Caki2 (cell line): ENCODE measurements at places on chromosomes 1 and 21. TPM values are rescaled to one million over a fixed set of nuclear protein-coding genes. Genes with fewer than 3 reads are reported as not detected.

The SPRR2F gene
- total RNA-seq, result not detected in 2 replicates

The DUSP10 gene
- total RNA-seq, result 21.7 and 37.5 TPM in 2 replicates

The PGLYRP3 gene
- not detected in 2 replicates for total RNA-seq

The POLR3C gene
- total RNA-seq, result 13.9 and 24.8 TPM in 2 replicates

The TP73 gene
- total RNA-seq, result 4.4 and 5.1 TPM in 2 replicates

- no peak for DNase-seq
These were observed 92.8 kb downstream of the ITPKB start for GRCh38 chr1:226646026-226646869.

DNA sequence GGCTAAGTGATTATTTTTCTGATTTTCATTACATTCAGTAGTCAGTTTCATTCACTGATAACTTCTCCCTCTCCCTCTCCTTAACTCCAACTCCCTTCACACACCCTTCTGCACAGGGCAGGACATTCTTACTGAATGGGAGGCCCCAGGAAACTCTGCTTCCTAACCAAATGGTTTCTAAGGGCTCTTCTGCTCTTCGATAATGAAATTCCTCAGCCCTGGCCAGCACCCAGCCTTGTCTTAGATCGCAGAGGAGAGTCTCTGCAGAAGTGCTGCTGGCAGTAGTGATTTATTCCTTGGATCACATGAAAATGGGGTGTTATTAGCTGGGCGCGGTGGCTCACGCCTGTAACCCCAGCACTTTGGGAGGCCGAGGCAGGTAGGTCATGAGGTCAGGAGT, 16.4 kb downstream of the PLEKHM2 start:
- no peak for DNase-seq

- DNase-seq, result peak; percentile 34
These were observed 24.4 kb upstream of the FGGY start for GRCh38 chr1:59272507-59272906.

DNA sequence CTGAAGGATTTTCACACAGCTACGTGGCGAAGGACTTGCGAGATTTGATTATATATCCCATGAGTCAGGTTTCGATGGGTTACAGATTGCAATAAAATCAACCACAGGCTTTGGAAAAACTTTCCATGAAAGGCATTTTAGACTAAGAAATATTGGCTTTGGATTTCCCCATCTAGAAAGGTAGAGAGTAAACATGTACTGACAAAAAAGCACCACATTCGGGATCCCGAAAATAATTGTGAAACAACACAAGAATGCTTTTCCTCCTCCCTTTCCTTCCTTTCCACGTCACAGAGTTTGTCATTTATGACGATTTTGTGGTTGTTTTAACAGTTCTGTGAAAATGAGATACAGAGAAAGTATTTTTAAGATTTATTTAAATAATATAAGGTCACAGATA, 38.5 kb downstream of the TGFB2 start:
- no peak for DNase-seq

- DNase-seq, result no peak
These were observed 9.4 kb upstream of the RGS13 start for GRCh38 chr1:192626366-192627179.

- no peak for DNase-seq
These were observed 67.3 kb upstream of the WNT4 start for GRCh38 chr1:22210176-22210575.

- DNase-seq, result no peak
These were observed 5.4 kb downstream of the FAM3B start for GRCh38 chr21:41321908-41322495.

DNA sequence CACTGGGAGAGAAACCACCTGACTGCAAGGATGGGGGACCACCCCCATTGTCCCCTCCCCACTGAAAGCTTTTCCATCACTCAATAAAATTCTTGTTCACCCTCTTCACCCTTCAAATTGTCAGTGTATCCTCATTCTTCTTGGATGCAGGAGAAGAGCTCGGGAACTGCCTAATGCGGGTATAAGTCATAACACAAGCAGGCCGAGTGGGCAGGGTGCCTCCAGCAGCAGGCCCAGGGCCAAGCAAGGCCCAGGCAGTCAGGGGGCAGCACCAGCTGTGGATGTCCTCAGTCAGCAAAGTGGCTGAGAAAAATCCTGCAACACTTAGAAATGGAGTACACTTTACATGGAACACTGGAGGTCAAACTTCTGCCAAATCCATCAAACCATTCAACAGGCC, 33.7 kb upstream of the SLC35A3 start:
- no peak for DNase-seq

- DNase-seq, result no peak
These were observed 364.3 kb upstream of the PTBP2 start for GRCh38 chr1:96357141-96357765.

- DNase-seq, result no peak
These were observed 59.5 kb upstream of the WLS start for GRCh38 chr1:68291688-68292384.

DNA sequence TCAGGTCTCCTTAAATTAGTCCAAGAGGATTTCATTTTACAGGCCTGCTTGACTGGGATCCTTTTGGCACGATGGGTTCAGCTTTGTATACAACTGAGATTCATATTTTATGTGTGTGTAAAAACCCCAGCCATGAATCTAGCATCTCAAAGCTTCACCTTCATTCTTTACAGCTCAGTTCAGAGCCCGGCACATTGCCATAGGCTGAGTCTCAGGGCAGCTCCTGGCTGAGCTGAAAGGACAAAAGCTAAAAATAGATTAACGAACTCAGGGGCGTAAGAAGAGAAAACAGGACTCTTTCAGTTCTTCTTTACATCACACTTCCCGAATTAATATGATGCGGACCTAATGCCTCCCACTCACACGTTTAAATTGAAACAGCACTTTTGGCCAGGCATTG, 262.8 kb upstream of the PBX1 start:
- no peak for DNase-seq

DNA sequence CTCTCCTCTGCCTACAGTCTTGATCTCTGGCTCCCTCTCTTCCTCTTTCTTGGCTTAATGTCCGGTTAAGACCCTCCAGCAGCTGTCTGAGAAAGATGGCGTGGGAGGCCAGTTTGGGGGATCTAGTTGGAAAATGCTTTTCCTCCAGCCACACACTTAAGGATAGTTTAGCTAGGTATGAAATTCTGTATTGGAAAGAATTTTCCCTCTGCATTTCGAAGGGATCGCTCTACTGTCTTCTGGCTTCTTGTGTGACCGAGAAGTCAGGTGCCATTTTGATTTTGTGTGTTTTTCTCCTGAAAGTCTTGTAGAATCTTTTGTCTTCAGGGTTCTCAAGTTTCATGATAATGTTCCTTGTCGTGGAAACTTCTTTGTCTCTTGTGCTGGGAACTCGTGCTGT, 28.0 kb downstream of the PRKCZ start:
- no peak for DNase-seq

GRCh38 chr1:41361495-41362356, 492 bp downstream of the FOXO6 start:
- peak; percentile 38 for DNase-seq

GRCh38 chr1:1187938-1188337, 14.3 kb downstream of the TTLL10 start:
- no peak for DNase-seq

DNA sequence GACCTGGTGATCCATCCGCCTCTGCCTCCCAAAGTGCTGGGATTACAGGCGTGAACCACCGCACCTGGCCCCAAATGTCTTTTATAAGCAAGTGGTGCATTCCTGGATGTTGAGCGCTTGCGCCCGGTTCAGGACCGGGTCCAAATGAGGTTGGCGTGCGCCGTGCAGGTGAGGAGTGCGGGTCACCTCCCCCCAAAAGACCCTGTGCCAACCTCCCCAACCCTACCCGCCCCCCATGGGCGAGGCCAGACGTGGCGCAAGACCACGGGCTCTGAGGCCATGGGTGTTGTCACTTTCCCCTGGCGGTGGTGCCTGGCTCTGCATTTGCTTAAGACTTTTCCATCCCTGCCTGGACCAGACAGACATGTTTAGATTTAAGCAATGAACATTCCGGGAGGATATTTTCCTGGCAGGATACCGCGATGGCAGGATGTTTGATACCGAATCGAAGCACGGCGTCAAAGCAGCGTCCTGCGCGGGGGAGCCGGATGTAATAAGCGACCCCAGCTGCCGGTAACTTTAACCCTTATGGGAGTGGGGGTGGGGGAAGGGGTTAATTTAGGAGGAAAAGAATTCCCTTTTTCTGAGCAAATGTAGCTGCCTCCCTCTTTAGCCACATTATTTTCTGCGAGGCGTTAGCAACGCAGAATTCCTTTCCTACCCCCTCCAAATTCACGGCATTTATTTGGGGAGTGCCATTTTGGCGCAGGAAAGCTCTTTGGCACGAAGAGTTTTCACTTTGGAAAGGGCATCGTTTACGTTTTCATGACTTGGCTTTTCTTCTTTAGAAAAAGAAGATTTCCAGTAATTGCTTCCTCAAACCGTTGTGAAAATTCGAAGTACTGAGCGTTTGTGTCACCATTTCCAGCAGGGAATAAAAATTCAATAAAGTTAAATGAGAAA, 27.8 kb upstream of the RNF187 start:
- no peak for DNase-seq

DNA sequence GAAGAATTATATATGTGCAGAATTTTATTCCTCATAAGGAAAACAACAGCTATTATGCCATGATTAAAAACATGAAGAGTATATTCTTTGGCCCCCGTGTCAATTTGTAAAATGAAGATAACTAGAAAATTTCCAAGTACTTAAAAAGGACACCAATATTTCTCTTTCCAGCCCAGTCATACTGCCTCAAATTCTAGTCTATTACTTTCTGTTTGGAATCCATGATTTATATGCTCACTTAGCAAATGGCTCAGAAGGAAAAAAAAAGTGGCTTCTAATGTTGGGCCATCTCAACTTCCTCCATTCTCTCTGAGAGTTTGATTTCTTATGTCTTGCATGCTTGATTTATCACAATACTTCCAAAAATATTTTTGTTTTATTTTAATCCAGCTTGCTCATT, 1431.1 kb downstream of the AMY1C start:
- no peak for DNase-seq

DNA sequence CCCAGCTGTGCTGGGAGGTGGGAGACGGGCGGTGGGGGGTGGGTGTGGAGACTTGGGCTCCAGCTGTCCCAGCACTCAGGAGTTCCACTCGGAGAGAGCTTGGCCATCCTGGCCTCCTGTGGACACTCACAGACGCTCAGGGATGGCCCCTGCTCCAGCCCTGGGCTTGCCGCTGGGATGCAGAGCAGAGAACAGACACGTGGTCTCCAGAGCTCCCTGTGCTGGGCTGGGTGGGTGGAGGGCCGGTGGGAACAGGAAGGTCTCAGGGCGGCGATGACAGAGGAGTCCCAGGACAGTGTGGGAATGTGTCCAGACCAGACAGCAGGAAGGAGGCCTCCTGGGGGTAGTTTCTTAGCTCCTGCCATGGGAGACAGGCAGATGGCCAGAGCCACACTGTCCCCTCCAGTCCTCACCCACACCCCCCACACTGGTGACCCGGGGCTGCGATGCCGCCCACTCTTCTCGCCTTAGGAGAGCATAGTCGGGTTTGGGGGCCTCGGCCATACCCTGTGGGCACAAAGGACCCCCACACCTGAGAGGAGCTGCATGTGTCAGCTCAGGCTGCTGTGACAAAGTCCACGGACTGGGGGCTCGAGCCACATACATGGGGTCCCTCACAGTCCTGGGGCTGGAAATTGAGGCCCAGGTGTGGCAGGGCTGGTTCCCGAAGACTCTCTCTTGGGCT, 2.0 kb downstream of the KRTAP10-9 start:
- DNase-seq, result no peak

DNA sequence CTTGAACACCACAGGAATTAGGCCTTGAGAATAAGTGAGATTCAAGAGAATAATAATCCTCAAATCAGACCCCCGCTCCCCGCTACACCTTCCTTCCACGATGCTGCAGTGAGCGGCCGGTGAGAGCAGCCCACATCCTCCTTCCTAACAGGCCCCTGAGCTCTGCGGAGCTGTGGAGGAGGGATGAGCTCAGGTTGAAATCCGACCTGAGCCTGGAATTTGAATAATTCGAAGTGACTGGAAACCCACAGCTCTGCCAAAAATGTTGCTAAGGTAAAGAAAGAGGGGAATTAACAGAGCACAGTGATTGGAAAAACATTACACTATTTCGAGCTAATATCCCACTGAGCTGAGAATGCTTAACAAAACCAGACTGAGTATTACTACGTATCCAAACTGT, 90.0 kb downstream of the URB2 start:
- DNase-seq, result no peak

GRCh38 chr1:38926091-38926490, 15.5 kb downstream of the RHBDL2 start:
- no peak for DNase-seq

DNA sequence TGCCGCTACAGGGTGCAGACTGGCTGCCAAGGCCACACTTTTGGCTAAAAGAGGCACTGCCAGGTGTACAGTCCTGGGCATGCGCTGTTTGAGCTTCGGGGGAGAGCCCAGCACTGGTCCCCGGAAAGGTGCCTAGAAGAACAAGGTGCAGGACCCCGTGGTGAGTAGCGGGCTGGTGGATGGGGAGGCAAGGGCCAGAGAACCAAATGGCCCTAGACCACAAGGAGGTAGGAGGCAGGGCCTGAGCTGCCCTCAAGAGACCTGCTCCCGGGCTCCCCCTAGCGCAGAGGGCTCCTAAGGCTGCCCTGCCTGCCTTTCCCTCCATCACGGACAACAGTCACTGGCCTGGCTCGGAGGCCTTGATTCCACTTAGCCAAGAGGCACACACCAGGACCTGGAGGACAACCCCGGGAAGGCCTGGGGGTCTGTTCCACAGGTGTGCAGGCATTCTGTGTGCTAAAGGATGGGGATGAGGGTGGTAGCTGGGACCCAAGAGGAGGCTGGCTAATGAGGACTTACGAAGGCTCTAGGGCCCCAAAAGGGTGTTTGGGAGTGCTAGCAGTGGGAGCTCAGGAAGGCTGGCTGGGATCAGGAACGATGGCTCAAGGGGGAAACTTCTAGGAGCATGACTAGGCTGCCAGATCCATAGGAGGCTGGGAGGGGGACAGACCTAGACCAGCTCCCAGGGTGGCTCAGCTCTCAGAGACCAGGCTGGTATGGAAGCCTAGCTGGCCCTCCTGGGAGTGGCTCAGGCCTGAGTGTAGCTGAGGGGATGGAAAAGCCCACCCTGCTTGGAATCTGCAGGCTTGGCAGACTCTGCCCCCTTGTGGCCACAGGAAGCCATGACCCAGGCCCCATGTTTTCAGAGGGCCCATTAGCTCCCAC, 742 bp downstream of the ARTN start:
- DNase-seq, result peak; percentile 54

GRCh38 chr1:9079988-9080704, 10.7 kb upstream of the SLC2A5 start:
- no peak for DNase-seq

DNA sequence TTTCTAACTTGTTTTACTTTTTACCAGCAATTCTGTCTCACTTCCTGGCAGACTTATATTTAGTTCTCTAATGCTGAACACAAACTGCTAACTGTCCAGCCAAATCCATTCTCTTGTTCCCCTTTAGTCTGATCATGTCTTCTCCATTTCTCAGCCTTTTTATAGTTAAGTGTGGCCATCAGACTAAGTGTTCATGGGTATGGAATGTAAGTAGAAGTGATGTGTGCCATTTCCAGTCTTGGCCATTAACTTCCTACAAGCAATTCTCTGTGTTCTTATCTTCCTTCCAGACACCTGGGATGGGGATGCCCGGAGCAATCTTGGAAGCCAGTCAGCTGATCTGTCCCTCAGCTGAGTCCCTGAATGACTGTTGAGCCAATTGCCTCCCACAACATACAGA, 165.8 kb downstream of the ST6GALNAC3 start:
- DNase-seq, result no peak
